Aorta (tissue), 5 donors: ENCODE measurements at places on chromosomes 16 and 17. TPM values are rescaled to one million over a fixed set of nuclear protein-coding genes. Genes with fewer than 3 reads are reported as not detected.

- H3K27me3 ChIP-seq: no peaks in the 10 kb centered on the region
- no peak overlapping the region for H3K4me3 ChIP-seq
- no peak overlapping the region for H3K27ac ChIP-seq
- no peak for DNase-seq
- H3K36me3 ChIP-seq: no peaks in the 10 kb centered on the region
- no peaks in the 10 kb centered on the region for H3K4me1 ChIP-seq
These were observed 12.3 kb downstream of the LRRC3C start for GRCh38 chr17:39939588-39940419.

- no peak overlapping the region for H3K4me3 ChIP-seq
- no peak overlapping the region for H3K27ac ChIP-seq
- H3K27me3 ChIP-seq: no peaks in the 10 kb centered on the region
- H3K4me1 ChIP-seq: no peaks in the 10 kb centered on the region
These were observed 276.5 kb downstream of the XYLT1 start for GRCh38 chr16:17194190-17194780.

CLEC18C gene
- total RNA-seq: 1.1 TPM

DNA sequence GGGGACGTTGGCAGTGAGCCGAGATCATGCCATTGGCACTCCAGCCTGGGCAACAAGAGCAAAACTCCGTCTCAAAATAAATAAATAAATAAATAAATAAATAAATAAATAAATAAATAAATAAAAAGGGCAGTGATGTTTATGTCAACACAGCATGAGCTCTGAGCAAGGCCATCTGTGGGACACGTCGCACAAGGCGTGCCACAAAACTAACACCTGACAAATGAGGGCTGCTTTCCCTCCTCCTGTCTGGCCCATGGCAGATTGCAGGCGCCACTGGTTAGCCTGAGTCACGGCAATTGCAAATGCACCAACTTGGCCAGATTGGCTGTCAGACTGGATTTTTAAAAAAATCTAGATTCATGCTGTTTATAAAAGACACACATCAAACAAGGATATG, 25.9 kb upstream of the SPNS3 start:
- H3K36me3 ChIP-seq: no peaks in the 10 kb centered on the region
- H3K4me1 ChIP-seq: no peaks in the 10 kb centered on the region
- H3K27ac ChIP-seq: no peak overlapping the region
- no peak for DNase-seq
